AG04449 (cell line): ENCODE measurements at places on chromosomes 3 and 15.

GRCh38 chr3:187243933-187244524 lies 46.7 kb downstream of the RTP1 start:
- DNase-seq = no peak

- DNase-seq = no peak
Observed at GRCh38 chr15:42121682-42122081, 27.3 kb upstream of the PLA2G4D start.

DNA sequence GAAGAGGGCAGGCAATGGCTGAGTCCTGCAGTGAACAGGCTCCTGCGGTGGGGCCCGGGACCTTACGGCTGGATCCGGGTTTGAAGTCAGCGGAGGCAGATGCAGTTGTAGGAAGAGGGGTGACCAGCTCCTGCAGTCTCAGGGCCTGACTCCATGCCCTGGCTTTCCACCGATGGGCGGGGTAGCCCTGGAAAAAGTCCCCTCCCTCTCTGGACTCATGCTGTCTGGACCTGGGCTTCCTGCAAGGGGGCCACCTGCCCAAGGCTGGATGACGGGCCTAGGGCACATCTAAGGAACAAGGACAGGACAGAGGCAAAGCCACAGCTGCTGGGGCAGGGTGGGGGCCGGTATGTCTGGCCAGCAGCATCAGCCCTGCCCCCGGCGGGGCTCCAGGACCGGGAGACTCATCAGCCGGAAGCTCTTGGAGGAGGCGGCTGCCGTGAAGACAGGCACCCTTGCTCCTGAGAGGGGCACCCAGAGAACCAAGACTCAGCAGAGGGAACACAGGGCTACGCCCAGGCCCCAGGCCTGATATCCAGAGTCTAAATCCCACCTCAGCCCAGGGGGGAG lies 12.8 kb downstream of the IQSEC1 start:
- no peak for DNase-seq

DNA sequence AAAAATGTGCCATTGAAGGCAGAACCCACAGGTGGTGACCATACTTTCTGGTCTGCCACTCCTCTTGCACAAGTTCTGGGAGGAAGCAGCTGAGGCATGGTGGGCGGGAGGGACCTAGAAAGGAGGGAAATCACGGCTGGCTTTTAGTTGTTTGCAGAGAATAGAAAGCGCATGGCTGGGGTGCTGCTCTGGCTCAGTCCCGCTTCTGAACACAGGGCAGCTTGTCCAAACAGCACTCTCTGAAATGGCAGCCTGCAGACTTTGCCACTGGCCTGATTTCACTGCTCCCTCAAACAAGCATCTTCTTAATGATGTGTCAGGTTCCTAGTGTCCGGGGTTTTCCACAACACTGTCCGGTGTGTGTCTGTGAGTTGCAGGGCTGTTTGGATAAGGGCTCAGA lies 76.7 kb downstream of the AAGAB start:
- no peak for DNase-seq
